ENCODE measurements at places on chromosomes 2 and 18.

DNA sequence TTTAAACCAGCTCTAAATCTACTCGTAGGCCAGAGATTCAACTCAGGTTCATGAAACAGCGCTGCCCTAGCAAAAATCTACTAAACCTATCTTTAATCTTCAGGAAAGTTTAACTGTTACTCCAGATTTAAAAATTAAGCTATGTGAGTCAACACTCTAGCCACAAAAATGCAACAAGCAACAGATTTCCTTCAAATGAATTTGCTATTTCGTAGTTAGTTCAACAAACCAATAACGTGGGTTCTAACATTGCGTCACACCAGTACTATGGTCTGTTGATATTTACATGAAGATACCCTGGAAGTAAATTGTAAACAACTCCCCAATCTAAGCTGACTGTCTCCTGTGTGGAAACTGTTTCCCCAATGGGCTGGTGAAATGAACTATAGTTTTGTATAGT, 71.2 kb downstream of the FIGN start:
- DNase-seq, result no peak

GRCh38 chr2:122022531-122022930, 267.1 kb downstream of the TSN start:
- DNase-seq, result no peak

GRCh38 chr2:177058747-177059146, 153.8 kb upstream of the HNRNPA3 start:
- DNase-seq, result no peak

DNA sequence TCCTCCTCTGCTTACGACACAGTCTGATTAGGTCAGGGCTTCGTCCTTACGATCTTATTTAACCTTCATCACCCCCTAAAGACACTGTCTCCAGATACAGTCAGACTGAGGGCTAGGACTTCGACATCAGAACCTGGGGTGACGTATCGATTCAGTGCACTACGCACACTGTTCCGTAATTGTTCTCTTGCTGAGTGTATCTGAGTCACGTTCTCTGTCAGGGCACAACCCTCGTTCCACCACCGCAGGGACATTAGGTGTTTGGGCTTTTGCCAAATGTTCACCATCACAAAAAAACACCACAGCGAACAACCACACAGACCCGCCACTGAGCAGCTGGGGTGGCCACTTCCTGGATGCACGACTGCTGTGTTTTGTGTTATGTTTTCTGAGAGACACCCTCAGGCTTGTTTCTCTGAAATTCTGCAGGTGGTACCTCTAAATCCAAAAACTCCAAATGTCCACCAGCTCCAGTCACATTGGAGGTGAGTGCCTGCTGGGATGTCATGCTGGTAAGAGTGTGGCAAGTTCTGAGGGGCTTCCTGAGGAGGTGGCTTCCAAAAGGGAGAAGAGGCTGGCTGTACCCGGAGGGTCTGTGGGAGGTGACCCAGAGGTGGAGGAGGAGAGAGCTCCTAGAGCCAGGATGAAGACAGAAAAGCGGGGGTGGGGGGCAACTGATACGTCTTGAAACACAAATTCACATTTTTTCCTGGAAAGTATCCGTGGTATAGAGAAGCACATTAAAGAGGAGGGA, 66.6 kb downstream of the ADNP2 start:
- no peak for DNase-seq

- DNase-seq, result no peak
Observed at GRCh38 chr2:172870396-172870795, 134.8 kb downstream of the RAPGEF4 start.

DNA sequence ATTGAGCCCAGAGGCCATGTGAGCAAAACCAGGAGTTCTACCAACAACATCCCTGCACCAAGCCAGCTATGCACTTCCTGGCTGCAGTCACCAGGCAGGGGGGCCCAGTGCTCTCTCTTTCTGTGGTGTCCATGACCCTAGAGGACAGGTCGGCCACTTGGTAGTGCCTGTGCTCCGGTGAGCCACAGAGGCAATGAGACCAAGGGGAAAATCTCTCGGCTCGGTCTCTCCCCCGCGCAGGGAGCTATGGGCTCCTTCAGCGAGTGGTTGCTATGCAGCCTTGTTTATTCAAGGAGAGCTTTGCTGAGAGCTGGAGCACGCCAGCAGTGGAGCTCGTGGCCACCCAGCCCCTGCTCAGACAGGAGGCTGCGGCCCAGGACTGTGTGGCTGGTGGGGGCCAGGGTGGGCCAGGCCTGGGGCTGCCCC, at the start of gene TOGARAM2:
TSS of gene TOGARAM2 (plus strand) at position 283 of the 426 bp plus-strand sequence. CDS start 13,537 bp downstream, outside the sequence.
- no peak for DNase-seq

GRCh38 chr2:69224512-69224837, 162.6 kb downstream of the GFPT1 start:
- DNase-seq, result no peak

- DNase-seq, result peak; percentile 5
Observed at GRCh38 chr2:39492095-39492590, 55.1 kb upstream of the MAP4K3 start.

DNA sequence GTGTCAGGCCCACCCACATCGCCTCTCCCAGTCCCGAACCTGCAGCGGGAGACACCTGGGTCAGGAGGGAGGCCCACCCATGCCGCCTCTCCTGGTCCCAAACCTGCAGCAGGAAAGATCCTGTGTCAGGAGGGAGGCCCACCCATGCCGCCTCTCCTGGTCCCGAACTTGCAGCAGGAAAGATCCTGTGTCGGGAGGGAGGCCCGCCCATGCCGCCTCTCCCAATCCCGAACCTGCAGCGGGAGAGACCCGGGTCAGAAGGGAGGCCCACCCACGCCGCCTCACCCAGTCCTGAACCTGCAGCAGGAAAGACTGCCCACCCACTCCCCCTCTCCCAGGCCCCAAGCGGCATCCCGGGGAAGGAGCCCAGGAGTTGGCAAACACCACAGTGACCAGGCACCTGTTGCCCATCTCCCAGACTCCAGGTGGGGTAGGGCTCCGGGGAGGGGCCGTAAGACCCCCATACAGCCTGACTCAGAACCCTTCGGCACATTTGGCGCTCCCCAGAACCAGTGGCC, 7.8 kb downstream of the SLC66A2 start:
- DNase-seq, result no peak

DNA sequence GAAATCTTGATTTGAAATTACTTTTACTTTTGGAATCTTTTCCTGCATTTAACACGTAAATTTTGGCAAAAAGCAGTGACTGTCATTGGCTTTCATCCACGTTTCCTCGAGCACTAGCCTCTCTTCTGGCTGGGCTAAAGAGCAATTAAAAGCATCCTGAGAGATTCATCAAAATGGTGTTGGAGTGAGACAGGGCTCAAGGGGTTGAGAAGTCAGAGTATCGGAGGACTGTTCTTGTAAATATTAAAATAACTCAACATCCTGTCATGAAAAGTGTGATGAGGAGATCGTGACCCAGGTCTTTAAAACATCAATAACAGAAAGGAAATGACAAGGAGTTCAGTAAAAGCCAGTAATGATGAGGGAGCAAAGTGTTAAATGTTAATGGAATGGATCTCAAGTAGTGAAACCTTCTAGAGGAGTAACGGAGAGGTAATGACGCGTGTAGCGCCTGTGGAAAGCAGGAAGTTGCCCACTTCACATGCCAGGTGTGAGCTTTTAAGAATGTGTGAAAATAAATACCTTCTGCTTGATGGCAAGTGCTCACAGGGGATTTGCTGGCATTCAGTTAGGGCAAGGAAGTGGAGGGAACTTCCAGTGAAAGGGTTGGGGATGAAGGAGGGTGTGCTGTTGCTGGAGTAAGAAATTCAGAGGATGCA, 754.4 kb downstream of the ADCYAP1 start:
- DNase-seq, result no peak

DNA sequence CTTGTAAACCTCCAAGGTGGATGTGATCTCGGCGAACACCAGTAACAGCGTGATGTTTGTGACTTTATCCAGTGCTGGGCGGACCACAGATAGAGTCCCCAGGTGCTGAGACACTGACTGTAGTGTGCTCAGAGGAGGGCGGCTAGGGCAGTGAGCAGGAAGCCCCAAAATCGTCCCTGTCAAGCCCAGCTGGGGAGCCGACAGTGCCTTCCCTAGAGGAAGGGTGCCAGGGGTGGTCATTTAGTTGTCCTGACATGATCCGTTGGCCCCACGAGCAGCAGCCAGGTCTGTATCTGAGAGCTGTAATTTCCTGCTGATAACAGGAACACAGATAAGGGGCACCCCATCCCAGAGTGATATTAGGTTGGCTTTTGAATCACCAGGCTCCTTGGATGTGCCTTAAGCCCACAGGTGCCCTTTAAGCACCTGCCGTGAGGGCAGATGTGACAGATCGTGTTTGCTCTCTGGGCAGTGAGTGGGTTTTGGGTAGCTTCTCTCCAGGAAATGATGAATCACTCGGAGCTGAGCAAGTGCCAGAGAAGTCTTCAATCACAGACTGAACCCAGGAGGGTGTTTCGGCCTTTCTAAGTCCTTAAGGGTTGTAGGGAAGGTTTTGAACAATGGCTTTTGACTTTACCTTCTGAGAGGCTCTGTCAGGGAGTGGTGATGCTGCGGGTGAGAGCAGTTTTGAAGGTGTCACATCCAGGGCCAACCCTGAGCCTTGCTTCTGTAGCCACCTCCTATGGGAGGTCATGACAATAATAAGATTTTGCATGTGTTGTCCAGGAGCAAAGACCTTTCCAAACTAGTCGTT, 7.7 kb downstream of the LPIN1 start:
- peak; percentile 40 for DNase-seq

DNA sequence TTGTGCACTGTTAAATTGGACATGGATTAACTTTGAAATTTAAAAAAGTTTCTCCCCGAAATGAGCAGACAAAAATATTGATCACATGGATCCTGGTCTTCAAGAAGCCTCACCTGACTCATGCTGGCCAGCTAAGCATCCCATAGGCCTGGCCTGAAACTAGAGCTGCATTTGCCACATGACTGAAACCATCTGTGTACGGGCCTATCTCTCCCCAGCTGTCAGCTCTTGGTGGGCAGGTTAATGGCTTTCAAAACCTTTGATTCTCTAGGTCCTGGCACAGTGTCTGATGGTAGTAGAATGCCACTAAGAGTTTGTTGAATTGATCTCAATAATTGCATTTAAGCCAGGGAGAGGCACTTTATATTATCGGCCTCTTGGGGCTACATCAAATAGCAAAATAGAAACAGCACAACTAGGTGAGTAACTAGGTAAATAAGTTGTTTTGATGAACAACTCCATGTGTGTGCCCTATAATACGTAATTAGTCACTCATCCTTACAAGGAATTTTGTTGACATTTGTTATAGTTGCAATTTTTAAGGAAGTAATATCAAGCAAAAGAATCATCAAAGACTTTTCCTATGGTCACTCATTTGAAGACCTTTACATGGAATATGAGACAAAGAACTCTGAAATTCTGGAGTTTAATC, 251.1 kb downstream of the SP3 start:
- DNase-seq, result no peak

DNA sequence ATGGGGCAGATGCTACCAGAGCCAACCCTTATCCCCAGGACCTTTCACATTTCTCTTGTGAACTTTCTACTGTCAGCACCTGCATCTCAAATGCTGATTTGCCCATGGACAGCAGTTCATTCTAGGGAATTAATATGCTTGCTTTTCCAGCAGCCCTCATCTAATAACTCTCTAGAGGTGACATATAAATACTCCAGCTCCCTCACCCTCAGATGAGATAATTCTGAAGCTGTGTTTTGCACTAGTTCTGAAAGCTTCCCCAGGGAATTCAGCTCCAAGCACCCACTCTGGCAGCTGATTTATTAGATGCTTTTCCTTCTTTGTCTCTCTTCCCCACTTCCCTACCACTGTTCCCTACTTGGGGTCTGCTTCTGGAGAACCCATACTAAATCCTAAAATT, 62.1 kb downstream of the PLCL1 start:
- DNase-seq, result no peak

DNA sequence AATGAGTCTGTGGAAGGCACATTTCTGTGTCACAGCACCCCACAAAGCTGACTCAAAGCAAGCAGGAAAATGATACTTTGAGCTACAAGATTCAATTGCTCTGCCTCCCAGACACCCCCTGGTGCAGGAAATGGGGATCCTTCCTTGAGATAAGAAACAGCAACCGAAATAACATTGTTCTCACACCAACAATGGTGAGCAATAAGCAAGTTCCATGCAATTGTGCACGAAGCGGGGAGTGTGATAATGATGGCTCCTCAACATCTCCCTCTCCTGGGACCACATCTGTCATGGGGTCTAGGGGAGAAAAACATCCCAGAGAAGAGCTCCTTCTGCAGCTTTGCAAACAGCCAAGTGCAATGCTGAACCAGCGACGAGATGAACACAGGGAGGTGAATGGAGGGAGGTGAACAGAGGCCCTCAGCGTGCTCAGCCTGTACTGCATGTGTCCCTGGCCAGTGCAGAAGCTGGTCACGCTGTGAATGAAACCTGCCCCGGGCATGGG, 67.7 kb downstream of the PDCL3 start:
- DNase-seq, result no peak

DNA sequence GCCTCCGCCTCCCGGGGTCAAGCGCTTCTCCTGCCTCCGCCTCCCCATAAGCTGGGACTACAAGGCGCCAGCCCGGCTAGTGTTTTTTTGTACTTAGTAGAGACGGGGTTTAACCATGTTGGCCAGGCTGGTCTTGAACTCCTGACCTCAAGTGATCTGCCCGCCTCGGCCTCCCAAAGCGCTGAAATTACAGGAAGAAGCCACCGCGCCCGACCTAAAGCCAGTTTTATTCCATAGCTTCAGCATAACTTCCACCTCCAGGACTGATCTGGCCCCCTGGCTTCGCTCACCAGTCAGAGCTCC, 783 bp upstream of the TXNL4A start:
- no peak for DNase-seq

- no peak for DNase-seq
Observed at GRCh38 chr2:217694291-217694690, 308.5 kb downstream of the TNS1 start.

GRCh38 chr2:26941486-26941885, 29.0 kb upstream of the MAPRE3 start:
- no peak for DNase-seq

- no peak for DNase-seq
Observed at GRCh38 chr2:224572338-224572737, 12.8 kb downstream of the CUL3 start.

DNA sequence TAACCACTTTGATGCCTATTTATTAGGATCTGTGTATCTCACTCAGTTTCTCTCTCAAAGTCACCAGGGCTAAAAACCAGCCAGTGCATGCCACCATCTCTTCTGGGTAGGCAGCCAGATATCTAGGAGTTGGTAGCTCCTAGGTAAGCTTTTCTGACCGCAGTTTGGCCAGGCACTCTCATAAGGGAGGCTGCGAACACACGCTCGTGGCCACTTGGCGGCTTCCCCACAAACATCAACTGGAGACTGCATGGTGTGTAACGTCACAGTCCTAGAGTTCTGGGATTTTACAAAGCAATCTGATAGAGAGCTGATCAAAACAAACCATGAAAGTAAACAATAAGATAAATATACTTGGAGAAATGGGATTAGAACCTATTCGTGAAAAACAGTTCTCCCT, 424.3 kb upstream of the ACVR2A start:
- no peak for DNase-seq

DNA sequence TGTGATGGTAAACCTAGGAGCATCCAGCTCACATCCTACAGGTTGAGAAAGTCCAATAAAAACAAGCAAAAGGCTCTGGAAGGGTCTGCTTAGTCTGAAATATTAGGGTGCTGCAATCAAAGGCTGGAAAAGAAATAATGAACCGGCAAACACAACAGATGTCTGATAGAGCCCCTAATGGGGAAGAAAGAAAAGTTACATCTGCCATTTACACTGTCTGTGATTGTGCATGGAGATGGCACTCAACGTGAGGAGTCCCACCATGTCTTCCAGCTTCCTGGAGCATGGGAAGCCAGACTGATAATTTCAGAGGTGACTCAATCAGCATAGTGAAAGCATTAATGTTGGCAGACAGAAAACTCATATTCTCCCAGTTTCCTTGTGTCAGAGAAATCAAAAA, 307.8 kb downstream of the EPHA4 start:
- DNase-seq, result no peak
